M059J (cell line): ENCODE measurements at places on chromosomes 3 and 15. TPM values are rescaled to one million over a fixed set of nuclear protein-coding genes. Genes with fewer than 3 reads are reported as not detected.

- peak; percentile 58 for DNase-seq
Observed at GRCh38 chr3:57557085-57557537, 1.0 kb downstream of the PDE12 start.

Gene SLC49A4
- total RNA-seq: 30.3 and 38.0 TPM in 2 replicates

Gene CHAC1
- total RNA-seq: 2.6 and 7.4 TPM in 2 replicates

GRCh38 chr3:49362561-49362960 is 4.4 kb upstream of the GPX1 start:
- DNase-seq: no peak

Gene CLDN18
- total RNA-seq: not detected in 2 replicates
